Retinal pigment epithelial cell (primary cell): ENCODE measurements at places on chromosomes 12 and 14.

GRCh38 chr12:129036135-129036534 lies 182.9 kb downstream of the GLT1D1 start:
- no peak for DNase-seq

- no peak for DNase-seq
Observed at GRCh38 chr14:51305751-51306150, 65.7 kb downstream of the TMX1 start.

GRCh38 chr14:80536456-80536855 lies 325.2 kb upstream of the DIO2 start:
- DNase-seq: no peak

GRCh38 chr14:29918981-29919380 lies 8.7 kb downstream of the PRKD1 start:
- DNase-seq: no peak

GRCh38 chr12:113239288-113239771 lies 18.1 kb downstream of the TPCN1 start:
- no peak for DNase-seq

DNA sequence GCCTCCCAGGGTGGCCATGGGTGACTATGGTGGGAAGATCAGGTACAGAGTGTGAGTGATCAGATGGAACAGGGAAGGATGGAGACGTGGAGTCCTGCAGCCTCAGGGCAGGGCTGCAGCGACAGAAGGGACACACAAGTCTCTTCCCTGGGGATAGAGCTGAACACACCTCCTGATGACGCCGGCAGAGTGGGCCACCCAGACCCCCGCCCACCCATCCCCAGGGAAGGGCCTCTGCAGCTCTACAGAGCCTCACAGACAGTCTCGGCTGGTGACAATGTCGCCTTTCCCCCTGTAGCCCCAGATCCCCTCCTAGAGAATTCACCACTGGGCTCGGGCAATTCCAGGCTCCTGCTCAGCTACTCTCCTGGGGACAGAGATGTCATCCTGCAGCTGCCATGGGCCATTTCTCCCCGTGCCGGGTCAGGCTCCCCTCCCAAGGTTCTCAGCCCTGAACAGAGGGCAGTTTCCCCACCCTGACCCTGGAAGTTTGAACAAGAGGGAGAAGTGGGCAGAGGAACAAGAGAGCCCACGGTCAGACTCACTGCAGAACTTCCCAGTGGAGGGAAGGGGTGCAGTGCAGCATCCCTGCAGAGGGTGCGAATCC lies 115.7 kb downstream of the NCOR2 start:
- no peak for DNase-seq
